ENCODE measurements at places on chromosomes 13 and 19. TPM values are rescaled to one million over a fixed set of nuclear protein-coding genes. Genes with fewer than 3 reads are reported as not detected.
A peak's percentile ranks its signal among the peaks of the same experiment; 100 is the strongest.

Gene CHMP2A
- total RNA-seq, result 93.5 TPM

Gene KIRREL2
- not detected for total RNA-seq

Gene CNN1
- total RNA-seq, result 0.22 TPM

Gene PNMA8A
- total RNA-seq, result not detected

Gene SYT5
- total RNA-seq, result not detected

Gene ABCC4
- total RNA-seq, result 1.6 TPM

Gene SLC10A2
- total RNA-seq, result not detected

DNA sequence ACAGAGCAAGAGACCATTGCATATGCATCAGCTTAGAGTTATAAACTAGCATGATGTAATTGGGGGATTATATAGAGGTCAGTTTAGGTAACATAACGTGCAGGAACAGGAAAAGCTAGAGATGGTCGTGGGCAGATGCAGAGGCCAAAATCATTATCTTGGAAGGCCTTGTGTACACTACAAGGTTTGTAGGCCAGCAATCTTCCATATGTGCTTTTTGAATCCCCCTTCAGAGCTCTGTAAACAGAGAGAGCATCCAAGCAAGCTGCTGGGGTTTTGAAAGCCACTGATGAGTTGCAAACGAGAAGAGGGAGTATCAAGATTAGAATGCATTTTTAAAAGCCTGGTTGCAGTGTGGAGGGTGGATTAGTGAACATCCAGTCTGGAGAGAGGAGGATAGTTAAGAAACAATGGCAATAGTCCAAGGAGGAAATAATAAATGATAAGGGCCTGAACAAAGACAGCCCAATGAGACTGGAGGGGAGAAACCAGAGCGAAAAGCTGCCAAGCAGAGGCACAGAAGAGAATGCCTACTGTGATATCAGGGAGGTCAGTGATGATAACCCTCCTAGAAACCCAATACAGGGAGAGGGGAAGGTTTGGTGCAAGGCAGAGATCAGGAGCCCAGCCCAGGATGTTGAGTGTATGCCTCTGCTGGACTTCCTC is 109.6 kb downstream of the ZAR1L start:
- no peak for DNase-seq

DNA sequence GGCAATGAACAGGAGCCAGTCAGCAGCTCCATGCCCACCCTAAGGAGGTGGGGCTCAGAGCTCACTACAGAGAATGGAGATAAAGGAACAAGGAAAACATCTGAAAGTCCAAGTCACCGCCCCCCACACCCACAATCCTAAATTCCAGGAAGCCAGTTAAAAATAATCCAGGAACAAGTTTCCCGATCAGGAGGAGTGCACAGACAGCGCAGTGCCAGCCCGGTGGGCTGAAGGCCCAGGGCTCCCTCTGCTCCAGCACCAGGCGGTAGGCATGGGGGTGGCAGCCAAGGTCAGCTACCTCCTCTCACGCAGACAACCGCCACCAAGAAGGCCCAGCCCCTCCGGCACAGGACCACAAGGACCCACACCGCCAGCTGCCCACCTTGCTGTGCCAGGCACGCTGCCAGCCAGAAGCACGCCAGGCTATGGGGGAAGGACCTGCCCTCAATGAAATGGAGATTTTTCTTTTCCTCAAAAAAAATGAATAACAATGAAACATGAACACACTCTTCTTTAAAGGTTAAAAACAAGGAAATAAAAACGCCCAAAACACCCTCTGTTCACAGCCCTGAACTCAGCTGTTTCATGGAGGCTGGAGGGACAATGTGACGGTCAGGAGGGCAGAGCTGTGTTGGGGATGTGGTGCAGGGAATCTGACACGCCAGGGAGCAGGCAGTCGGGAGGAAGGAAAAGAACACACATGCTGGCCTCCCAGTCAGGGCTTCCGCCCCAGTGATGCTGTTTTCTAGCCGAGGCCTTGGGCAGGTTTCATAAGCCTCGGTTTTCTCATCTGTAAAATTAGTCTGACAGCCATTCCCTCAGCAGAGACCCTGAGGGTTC is 11.0 kb downstream of the STK24 start:
- DNase-seq, result peak; percentile 81

GRCh38 chr19:5403968-5404640 is 51.1 kb upstream of the ZNRF4 start:
- DNase-seq, result peak; percentile 79

DNA sequence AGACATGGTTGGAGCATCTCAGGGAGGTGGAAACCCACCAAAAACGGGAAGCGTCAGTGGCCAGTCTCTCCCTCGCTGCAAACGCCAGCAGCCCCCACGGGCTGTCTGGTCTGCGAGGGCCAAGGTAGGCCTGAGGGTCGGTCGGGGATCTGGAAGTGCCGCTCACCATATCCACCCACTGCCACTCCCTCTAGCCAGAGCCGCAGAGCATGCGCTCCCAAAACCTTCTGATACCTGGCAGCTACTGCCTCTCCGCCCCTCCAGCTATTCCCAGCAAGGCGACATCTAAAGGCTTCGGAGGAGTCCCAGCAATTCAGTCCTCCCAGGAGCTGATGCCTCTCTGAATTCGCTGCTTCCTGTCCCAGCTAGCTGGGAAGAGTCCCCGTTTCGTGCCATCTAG is 4.4 kb upstream of the FKRP start:
- no peak for DNase-seq

DNA sequence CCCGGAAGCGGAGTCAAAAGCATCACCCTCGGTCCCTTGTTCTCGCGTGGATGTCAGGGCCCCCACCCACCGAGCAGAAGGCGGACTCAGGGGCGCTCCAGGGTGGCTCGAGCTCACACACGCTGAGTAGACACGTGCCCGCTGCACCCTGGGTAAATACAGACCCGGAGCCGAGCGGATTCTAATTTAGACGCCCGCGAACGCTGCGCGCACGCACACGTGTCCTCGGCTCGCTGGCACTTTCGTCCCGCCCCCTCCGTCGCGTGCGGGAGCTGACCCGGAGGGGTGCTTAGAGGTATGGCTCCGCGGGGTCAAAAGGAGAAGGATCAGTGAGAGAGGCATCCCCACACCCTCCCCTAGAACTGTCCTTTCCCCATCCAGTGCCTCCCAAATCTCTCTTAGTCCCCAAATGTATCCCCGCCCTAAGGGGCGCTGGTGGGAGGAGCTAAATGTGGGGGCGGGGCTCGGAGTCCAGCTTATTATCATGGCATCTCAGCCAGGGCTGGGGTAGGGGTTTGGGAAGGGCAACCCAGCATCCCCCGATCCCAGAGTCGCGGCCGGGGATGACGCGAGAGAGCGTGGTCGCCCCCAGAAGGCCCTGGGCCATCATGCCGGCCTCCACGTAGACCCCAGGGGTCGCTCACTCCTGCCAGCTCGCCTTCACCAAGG is 451 bp upstream of the ICAM5 start:
- peak; percentile 39 for DNase-seq

GRCh38 chr19:47036097-47036651 is 12.2 kb downstream of the TMEM160 start:
- no peak for DNase-seq

GRCh38 chr19:41694831-41695635 is 7.0 kb upstream of the CEACAM7 start:
- no peak for DNase-seq

GRCh38 chr19:29267701-29268100 is 54.8 kb upstream of the UQCRFS1 start:
- no peak for DNase-seq

DNA sequence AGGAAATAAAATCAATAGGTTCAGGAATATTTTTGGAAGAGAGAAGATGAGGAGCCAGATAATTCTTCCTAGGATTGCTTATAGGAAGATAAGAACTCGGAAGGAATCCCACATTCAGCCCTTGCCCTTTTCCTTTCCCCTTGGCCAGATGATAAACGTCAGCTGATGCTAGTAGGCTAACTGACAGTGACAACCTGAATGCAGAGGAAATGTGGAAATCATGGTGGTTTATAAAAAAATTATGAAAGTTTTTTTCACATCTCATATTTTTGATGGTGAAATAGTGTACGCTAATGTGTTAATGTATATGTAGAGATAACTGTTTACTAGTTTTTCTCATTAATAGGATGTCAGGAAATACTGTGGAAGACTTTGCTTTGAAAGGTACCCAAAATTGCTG is 56.9 kb downstream of the EDNRB start:
- DNase-seq, result no peak

DNA sequence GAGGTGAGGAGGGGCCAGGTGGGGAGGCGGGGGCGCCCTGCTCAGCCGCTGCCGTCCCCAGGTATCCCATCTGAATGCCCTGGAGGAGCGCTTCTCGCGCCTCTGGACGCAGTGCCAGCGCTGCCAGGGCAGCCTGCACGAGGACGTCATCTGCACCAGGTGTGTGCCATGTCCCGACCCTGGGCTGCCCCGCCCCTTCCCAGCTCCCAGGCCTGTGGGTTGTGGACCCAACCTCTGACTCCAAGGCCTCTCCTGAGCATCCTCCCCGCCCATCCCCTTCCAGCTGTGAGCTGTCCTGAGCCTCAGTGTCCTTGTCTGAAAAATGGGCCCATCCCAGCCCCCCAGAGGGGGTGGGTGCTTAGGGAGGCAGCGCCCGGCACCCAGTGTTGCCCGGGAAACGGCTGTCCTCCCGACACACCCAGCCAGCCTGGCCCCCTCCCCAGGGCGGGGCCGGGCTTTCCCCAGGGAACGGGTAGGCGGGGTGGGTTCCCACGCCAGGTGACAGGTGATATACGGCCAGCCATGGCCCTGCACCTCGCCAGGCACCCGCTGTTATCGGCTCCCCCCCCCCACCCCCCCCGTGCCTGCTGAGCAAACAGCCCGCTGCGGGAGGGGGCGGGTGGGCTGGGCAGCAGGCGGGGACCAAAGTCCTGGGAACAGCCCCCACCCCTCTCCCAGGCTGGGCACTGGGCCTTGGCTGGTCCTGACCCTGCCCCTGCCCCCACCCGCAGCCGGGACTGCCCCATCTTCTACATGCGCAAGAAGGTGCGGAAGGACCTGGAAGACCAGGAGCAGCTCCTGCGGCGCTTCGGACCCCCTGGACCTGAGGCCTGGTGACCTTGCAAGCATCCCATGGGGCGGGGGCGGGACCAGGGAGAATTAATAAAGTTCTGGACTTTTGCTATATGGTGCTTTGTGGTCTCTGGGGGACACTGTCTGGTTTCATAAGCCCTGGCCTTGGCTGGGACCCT is 1.3 kb upstream of the SPIB start:
- DNase-seq, result no peak

GRCh38 chr13:95275322-95276036 is 25.8 kb downstream of the ABCC4 start:
- no peak for DNase-seq

DNA sequence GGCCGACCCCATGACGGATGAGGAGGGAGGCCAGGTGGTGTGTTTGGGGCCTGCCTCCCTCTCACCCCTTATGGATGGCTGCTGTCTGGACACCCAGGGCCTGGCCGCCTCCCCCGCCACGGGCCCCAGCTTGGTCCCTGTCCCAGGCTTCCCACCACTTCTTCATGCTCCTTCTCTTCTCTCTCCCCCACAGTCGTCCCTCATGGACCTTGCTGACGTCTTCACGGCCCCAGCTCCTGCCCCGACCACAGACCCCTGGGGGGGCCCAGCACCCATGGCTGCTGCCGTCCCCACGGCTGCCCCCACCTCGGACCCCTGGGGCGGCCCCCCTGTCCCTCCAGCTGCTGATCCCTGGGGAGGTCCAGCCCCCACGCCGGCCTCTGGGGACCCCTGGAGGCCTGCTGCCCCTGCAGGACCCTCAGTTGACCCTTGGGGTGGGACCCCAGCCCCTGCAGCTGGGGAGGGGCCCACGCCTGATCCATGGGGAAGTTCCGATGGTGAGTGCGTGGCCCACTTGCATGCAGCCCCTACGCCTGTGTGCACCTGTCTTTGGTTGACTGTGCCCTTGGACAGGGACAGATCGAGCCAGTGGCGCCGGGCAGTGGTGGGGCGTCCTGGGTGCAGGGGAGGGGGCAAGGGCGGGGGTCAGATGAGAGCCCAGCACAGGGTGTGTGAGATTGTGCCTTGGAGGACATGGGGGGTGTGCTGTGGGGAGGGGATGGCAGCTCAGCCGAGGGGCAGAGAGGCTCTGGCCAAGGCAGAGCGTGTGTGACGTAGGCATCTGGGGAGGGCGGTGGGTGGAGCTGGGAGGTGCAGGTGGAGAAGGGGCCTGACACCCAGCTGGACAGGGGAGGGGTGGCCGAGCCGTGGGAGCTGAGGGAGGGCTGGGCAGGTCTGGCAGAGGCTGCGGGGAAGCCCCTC is 16.8 kb downstream of the EPN1 start:
- no peak for DNase-seq

GRCh38 chr13:78087966-78088678 is 169.5 kb upstream of the EDNRB start:
- no peak for DNase-seq

- DNase-seq, result no peak
These were observed 1.2 kb upstream of the DCT start for GRCh38 chr13:94480672-94481145.

DNA sequence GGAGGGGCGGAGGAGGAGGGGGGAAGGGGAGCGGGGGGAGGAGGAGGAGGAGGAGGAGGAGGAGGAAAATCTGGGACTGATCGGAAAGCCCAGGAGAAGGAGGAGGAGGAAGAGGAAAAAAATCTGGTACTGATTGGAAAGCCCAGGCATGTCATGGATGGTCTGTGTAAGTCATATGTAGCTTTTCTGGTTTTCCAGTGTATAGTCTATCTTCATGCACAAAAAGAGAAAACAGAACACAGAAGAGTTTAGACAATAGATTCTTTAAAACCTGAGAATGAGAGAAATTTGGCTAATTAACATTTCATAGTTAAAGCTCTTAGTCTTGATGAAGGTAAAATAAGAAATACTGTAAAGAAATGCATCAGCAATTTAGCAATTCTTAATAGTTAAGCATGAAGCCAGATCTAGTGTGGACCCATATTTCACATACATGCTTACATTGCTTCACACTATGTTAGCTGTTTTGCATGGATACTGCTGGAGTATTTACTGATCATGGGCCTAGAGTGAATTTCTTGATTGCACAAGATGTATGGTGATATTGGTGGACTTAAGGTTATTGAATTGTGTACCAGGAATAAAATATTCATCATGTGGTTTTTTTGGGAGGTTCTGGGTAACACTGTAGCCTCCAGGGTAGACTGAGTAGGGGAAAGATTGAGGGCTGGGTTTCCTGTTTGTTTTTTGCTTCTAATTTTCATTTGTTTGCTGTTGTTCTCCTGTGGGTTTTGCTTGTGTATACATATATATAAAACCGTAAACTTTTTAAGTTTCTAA is 41.4 kb downstream of the SUCLA2 start:
- no peak for DNase-seq

- DNase-seq, result peak; percentile 35
These were observed 607 bp downstream of the PLEKHJ1 start for GRCh38 chr19:2235381-2236063.

DNA sequence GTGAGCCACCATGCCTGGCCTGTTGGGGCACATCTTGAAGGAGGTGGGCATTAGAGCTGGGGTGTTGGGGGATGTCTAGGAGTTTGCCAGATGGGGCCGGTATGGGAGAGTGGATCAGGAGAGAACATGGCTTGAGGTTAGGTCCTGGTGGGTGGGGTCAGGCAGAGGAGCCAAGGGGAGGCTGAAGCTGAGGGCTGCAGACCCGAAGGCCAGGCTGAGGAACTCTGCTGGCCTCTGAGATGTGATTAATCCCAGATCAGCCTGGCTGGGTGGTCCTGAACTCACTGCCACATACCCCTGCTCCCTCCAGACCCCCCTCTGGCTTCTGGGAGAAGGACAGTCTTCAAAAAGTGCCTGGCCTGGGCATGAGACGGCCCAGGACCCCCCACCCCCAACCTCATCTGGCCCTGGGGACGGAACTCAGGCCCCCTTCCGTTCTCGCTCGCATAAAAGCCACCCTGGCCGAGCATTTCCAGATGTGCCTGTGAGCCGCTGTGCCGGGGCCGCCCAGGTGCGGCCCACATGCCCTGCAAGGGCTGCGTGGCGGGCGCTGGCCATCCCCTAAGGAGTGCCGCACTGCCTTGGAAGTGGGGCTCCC is 2.7 kb downstream of the FSTL3 start:
- DNase-seq, result no peak

Data from lung microvascular endothelial cell (primary cell).